ENCODE measurements at places on chromosomes 3 and 15. TPM values are rescaled to one million over a fixed set of nuclear protein-coding genes. Genes with fewer than 3 reads are reported as not detected.

Gene ROBO1
- 31.7 TPM for total RNA-seq

Gene CLEC3B
- 105 TPM for total RNA-seq

Gene EBLN2
- total RNA-seq, result 8.3 TPM

Gene TEX9
- total RNA-seq, result 8.1 TPM

Gene FEZF2
- not detected for total RNA-seq

Gene FAM81A
- 18.2 TPM for total RNA-seq

Gene ZBTB20
- 145 TPM for total RNA-seq

Gene HESX1
- 0.89 TPM for total RNA-seq

Gene CCR1
- 16.5 TPM for total RNA-seq

Gene ZNF80
- not detected for total RNA-seq

GRCh38 chr15:98547275-98547674 is 101.1 kb upstream of the IGF1R start:
- no peak for DNase-seq

DNA sequence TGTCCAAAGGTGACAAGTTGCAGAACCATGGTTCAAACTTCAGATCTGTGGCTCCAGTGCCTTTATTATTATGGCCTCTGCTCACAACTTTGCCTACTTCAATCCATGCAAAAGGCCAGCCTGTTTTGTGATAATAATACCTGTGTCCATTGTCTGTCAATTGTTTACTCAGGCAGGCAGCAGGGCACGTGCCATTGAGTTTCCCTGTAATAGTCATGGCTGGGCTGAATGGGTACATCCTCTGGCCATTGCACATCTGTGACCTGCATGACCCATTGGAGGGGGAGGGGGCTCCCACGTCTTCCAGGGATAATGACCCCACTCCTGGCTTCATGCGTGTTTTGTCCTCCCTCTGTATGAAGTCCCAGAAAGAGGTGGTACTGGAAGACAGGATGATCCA is 215.4 kb downstream of the SSR3 start:
- no peak for DNase-seq

GRCh38 chr15:70088887-70089691 is 8.6 kb downstream of the TLE3 start:
- DNase-seq, result no peak

- DNase-seq, result no peak
These were observed 9.1 kb downstream of the EOMES start for GRCh38 chr3:27713078-27713423.

GRCh38 chr15:94174399-94174802 is 57.0 kb upstream of the MCTP2 start:
- DNase-seq, result no peak

- no peak for DNase-seq
These were observed 178.2 kb downstream of the OR4M2 start for GRCh38 chr15:22258398-22259150.

- DNase-seq, result no peak
These were observed 985.7 kb downstream of the NSUN3 start for GRCh38 chr3:95048564-95048963.

GRCh38 chr3:158447408-158447807 is 123.6 kb upstream of the MLF1 start:
- no peak for DNase-seq

GRCh38 chr15:64928626-64929220 is 17.0 kb downstream of the ANKDD1A start:
- no peak for DNase-seq

- DNase-seq, result no peak
These were observed 173.3 kb downstream of the SEMA6D start for GRCh38 chr15:47890397-47891150.

DNA sequence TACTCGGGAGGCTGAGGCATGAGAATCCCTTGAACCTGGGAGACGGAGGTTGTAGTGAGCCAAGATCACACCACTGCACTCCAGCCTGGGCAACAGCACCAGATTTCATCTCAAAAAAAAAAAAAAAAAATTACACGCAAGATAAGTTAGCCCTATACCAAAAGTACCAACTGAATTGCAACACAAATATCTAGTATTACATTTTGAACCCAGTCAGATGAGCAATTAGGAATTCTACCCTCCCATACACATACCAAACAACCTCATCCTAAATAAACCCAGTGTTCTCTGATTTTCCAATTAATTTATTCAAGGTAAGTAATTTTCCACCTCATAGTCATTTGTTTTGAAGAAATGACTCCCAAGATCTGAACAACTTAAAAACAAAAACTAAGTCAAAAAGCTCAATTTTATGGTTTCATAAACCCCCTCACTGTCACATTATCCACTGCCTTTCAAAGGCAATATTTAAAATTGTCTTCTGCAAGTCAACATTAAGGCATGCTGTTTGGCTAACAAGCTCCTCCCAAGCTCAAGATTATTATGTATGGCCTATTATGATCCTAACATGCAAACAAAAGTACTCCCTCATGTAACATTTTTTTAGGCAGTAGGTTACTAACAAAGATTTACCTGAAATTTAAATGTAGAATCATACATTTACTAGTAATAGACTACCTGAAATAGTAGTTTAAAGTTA is 4.5 kb downstream of the RAF1 start:
- no peak for DNase-seq

DNA sequence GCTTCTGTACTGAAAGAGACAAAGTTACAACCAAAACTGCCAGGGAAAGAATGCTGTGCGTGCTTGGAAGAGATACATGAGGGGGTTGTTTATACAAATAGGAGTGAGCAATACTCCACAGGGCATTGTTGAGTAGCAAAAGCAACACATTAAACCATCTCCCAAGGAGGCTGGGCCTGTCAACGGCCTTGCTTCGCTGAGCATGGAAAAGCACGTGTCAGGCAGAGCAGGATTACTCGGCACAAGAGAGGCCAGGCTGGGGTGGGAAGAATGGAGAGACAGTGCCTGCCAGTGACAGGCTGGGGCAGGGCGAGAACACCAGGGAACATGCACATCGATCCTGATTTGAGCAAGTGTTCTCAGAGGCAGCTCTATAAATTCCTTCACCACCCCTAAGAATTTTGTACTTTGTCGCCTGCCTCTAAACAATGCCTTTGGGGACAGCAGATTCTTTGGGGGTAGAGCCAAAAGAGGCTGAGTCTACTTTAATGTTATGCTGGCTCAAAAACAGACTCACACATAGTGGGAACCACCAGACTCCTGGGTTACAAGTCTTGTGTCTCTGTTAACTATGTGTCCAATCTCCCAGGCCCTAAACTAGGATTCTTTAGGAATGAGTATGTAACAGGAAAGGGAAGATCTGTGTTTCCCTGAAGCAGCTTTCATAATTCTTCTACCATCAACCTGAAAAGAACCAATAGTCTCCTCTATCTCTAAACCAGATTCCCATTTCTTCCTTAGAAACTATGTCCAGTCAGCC is 67.2 kb downstream of the LIPC start:
- DNase-seq, result no peak

DNA sequence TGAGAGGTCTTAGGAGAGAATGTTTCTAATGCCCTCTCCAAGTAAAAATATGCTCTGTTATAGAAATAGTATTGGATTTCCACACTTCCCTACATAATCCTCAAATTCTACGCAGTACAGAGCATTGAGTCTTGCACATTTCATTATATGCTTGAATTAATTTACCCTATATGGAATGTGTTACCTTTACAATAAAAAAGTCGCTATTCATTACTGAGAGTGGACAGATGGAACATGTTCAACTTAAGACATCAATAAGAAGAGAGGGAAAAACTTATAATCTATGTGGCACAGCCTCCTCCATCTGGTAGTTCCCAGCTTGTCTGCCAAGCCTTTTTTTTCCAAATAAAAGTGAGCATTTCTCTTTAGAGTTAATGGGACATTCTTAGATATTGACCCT is 417.9 kb downstream of the MECOM start:
- no peak for DNase-seq

GRCh38 chr3:176848431-176849214 is 348.7 kb downstream of the TBL1XR1 start:
- DNase-seq, result no peak

DNA sequence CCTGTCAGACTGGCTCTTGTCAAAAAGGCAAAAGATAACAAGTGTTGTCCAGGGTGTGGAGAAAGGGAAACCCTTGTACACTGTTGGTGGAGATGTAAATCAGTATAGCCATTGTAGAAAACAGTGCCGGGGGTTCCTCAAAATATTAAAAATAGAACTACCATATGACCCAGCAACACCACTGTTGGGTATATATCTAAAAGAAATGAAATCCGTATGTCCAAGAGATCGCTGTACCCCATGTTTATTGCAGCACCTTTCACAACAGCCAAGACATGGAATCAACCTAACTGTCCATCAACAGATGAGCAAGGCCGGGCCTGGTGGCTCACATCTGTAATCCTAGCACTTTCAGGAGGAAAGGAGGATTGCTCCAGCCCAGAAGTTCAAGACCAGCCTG is 6.2 kb downstream of the CYFIP1 start:
- no peak for DNase-seq

DNA sequence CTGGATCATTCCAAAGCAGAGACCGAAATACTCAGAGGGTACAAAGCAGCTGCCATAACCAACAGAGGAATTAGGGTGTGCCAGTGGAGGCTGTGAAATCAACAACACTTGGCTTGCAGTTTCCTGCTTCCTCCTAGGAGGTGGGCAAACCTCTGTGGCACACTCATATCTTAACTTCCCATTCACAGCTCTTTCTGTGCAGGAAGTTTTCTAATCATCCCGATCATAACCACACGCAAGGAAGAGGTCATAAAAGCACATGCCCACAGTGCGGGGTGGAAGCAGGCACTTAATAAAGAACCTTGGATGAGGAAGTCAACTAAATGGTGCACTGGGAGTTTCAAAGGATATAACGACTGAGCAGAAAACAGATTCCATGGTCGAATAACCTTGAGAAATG is 5.1 kb downstream of the SCAMP2 start:
- no peak for DNase-seq

GRCh38 chr3:100653604-100654294 is 44.3 kb downstream of the ADGRG7 start:
- DNase-seq, result no peak

GRCh38 chr3:24498796-24499195 is 4.1 kb upstream of the THRB start:
- no peak for DNase-seq

DNA sequence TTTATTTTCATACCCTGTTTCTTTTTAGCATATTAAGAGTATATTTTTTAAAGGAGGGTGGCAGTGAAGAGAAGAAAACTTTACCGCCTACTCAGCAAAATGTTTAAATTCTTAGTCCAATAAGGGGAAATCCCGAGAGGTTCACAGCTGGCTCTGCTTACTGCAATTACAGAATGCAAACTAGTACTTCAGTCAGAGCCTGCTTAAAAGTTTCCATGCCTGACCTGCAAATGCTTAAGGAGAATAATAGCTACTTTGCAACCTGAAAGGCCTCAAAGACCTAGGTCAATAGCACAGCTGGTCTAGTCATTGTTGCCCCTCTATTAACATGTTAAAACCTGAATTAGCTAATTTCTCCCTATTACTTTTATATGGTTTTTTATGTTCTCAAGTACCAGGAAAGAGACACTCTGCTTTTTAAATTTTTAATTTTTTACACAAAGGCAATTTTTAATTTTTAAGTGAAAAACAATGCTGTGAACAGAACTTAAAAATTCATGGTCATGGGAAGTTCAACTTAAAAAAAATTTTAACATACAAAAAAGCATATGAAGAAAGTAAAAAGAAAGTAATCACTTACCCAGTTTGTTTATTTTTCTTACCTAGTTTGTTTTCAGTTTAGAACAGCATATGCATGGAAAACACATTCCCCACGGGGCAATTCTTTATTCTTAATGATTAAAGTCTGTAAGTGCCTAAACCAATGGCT is 79.2 kb downstream of the P3H2 start:
- DNase-seq, result no peak

GRCh38 chr3:151890721-151891141 is 17.3 kb downstream of the SUCNR1 start:
- DNase-seq, result no peak

- no peak for DNase-seq
These were observed 10.1 kb downstream of the BCL2L10 start for GRCh38 chr15:52102463-52102862.

DNA sequence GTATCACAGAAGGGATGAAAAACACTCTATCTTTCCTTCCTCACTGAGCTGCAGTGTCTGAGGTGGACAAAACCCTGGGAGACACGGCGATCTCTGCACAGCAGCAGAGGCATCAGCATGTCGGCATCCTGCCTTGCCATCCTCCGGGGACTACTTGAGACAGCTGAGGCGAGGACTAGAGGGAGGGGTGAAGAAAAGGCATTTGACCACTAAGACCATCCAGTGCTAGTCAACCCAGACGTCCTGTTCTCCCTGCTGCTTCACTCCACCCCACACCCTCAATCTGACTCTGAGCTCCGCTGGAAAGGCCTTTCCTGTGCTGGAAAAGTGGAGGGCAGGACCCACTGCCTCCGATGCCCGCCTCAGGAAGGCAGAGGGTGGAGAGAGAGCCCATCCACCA is 67.3 kb downstream of the VGLL4 start:
- no peak for DNase-seq

- DNase-seq, result no peak
These were observed 27.4 kb upstream of the PLSCR2 start for GRCh38 chr3:146496726-146497125.

DNA sequence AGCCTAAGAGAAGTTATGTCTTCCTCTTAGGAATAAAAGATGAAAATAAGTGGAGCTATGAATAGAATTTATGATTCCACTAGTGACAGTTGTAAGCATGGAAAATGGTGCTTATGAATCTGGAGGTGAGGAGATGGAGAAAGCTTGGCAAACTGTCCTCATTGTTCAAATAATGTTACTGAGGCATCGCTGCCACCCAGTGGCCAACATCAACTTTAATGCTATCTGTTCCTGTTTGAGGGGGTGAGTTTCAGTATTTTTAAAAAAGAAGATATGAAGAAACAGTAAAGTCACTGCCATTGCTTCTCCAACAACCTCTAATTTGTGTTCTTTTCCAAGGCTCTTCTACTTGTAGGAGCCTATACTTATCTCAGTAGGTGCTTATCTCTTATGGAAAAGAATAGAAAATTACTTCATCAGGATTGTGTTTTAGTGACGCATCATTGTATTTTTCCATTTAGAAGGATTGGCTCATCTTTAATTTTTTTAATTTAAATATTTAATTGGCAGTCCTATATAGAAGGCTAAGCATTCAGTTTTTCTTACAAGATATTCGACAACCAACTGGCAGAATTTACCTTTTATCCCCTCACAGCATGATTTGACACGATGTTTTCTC is 260.4 kb upstream of the P2RY1 start:
- DNase-seq, result peak; percentile 79

- no peak for DNase-seq
These were observed 209.9 kb upstream of the VEPH1 start for GRCh38 chr3:157713101-157713500.

DNA sequence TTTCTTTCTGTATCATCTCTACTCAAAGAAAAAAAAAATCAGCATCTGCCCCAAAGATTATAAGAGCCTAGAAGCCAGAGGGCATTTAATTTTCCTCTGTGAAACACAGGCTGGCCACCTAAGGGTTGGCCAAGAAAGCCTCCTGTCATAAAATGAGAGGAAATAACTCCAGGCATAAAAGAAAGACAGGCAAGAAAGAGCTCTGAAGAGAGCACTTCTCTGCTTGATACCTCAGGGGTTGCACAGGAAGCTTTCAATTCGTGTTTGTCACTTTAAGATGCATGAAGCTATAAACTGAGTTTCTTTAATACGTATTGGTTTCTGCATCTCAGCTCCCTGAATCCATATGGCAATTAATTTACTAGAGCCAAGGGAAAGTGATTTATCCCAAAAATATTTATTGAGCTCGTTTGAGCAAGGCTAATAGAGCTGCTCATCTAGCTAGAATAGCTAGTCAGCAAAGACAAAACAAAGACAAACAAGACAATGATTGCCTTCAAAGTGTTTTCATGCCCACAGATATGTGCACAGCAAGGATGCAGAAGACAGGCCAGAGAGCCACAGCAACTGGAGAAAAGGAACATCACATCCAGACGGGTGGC is 35.5 kb downstream of the ATP8B4 start:
- DNase-seq, result no peak

- no peak for DNase-seq
These were observed 6.2 kb downstream of the MYO1E start for GRCh38 chr15:59366333-59367021.
